ENCODE measurements at places on chromosomes 16 and 17.

- no peak for DNase-seq
These were observed 927 bp upstream of the SULT1A2 start for GRCh38 chr16:28597692-28598261.

DNA sequence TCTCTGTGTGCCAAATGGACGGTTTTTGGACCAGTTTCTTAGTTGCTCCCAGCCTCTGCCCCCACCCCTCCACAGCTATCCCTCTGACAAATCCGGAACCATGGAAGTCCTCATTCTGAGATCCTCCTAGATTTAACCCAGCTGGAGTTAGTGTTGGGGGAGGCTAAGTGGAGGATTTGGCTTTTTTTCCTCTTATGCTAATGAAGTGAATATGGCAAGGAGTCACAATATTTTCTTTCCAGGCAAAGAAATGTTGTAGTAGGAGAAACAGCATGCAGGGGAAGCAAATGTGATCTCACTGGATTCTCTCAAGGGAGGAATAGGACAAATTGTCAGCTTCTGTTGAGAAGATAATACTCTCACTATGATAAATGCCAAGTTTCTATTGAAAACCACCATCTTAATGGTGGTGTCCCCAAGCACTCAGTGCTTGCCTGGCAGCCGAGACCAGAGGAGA is 159.5 kb downstream of the MSI2 start:
- DNase-seq = no peak

DNA sequence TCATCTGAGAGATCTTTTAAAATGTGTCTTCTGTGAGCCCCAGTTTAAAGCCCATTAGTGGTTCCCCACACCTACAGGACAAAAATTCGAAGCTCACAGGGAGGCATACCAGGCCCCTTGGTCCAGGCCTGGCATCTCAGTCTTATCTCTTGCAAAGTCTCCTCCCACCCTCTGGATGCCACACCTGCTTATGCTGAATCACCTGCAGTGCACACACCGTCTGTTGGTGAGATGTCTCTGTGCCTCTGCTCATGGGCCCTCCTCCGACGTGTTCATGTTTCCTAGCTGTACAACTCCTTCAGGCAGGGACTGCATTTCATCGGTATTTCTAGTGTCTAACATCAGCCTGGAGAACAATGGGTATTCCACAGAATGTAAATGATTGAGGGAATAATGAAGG is 41.6 kb downstream of the RNF157 start:
- DNase-seq = no peak

DNA sequence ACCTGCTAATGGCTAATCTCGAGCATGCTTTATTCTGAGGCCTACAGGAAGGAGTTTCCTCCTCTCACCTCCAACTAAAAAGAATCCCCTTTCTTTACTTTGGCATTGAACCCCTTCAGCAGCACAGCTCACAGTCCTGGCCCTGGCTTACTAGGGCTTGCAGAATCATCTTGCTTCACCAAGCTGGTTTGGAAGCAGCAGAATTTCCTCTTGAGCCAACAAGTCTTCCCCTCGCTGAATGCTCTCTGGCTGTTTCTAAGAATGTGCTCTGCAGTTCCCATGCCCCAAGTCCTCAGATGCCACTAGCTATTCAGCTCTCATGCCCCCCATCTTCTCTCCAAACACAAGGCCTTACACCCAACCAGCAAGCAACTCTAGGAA is 271.2 kb downstream of the NTN1 start:
- DNase-seq = no peak

DNA sequence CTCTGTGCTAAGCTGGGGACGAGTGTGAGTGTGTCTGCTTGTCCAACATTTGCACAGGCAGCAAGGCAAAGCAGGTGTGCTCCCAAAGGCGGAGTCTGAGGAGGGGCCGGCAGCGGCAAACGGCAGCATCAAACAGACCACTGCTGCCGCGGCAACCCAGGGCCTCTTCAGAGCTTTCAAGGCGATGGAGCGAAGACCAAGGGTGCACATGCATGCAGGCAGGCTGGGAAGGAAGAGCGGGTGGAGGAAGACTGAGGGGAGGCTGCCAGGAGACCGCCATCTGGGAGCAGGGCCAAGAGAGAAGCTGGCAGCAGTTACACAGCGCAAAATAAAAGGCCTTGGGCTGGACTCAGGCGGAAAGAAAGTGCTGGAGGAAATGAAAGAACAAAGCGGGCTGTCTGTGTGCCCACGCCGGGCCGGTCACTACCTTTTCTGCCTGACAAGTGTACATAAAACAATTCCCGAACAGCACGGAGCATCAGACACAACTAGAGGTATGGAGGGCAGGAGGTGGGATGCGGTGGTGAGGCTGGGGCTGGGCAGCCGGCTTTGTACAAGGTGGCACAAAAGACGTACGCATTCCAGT is 8.5 kb downstream of the TIMM22 start:
- no peak for DNase-seq

DNA sequence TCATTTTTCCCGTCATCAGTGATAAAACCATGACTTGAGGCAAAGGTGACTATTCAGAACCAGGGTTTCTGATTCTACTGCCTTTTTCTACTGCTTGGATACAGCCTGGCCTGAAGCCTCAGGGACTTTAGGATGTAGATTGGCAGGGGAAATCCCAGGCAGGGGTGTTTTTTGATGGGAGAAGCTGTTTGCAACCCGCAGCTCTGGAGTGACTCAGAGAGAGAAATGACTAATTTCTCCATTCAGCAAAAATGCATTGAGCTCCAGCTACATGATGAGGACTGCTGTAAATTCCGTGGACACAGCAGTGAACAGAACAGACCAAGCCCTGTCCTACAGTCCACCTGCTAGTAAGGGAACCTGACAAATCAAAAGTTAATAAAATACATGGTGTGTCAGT is 560.6 kb downstream of the CDH13 start:
- DNase-seq = peak; percentile 85

- peak; percentile 0 for DNase-seq
These were observed 11.7 kb upstream of the CNTNAP4 start for GRCh38 chr16:76265434-76266045.

DNA sequence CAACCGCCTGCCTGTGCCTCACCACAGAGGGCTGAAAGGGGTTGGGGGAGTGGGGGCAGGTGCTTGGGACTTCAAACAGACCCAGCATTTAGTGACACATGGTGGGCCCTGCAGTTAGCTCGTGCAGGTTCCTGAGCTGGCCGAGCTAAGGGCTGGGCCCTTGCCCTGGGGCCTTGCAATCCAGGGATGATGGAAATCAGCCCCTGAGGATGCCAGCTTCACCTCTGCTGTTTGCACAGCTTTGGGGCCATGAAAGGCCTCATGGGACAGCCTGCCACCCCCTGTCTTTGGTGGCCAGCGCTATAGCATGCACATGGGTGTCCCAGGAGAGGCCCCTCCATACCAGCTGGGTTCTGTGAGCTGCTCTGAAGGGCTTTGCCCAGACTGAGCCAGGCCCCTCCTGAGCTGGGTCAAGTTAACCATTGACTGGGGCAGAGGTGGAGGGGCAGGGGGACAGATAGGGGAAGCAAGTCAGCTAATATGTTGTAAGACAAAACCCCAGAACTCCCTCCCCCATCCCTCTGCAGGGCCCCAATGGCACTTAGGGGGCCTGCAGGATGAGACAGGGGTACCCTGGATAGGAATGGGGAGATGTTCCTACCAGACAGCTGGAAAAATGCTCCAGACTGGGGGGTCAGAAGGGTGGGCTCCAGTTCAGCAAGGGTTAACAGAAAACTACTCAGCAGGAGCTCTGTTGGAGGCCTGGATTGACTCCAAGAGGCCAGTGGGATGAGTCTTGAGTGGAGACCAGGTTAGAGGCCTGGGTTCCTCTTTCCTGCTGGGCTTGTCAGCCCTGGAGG is 692 bp downstream of the PRR15L start:
- no peak for DNase-seq

GRCh38 chr16:65409510-65409909 is 287.6 kb upstream of the CDH11 start:
- peak; percentile 19 for DNase-seq

GRCh38 chr17:27349540-27350021 is 55.7 kb downstream of the WSB1 start:
- DNase-seq = peak; percentile 74

GRCh38 chr16:9012848-9013507 is 49.3 kb upstream of the USP7 start:
- DNase-seq = no peak

- DNase-seq = no peak
These were observed 23.6 kb downstream of the RPTOR start for GRCh38 chr17:80568246-80568645.

DNA sequence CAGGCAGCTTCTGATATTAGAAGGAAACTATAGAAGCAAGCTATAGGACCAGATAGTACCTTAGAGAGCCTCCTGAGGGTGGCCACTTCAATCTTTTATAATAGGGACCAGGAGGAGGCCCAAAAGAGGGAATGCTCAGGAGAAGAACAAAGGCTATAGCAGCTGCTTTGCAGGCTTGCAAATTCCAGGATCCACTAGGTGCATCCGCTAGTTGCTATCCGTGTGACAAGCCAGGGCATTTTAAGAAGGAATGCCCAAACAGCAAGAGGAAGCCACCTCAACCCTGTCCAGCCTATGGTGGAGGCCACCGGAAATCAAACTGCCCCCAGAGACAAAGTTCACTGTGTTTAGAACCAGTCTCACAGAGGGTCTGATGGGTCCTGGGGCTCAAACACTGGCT is 192.6 kb upstream of the KIF2B start:
- no peak for DNase-seq

- DNase-seq = peak; percentile 89
These were observed 54.9 kb downstream of the ABCC1 start for GRCh38 chr16:16004314-16004749.

GRCh38 chr16:725041-725376 is 1.2 kb downstream of the CCDC78 start:
- no peak for DNase-seq

DNA sequence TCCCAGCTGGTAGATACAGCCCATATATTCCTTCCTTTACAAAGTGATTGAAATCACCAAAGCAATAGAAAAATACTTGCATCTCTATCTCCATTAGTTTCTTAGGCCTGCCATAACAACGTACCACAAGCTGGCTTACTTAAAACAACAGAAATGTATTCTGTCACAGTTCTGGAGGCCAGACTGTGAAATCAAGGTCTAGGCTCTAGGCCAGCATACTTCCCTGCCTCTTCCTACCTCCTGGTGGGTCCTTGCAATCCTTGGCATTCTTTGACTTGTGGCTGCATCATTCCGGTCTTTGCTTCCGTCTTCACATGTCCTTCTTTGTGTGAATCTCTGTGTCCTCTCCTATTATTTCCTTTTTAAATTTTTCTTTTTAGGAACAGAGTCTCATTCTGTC is 62.5 kb downstream of the ERCC4 start:
- no peak for DNase-seq

DNA sequence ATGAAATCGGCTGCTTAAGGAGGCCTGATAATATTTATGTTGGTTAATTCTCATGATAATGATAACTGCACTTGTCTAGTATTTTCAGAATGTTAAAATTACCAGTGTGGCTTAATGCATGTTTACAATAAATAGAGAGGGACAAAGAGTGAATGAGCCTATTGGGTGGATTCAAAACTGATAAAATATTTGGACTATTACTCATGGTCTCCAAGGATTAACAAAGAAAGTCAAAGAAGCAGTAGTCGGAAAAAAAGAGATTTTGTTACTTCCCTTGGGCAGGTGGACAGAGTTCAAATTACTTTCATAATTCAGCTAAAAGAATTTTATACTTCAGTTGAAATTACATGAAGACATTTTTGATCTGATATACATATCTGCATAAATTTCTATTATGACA is 258.2 kb upstream of the PMFBP1 start:
- no peak for DNase-seq

DNA sequence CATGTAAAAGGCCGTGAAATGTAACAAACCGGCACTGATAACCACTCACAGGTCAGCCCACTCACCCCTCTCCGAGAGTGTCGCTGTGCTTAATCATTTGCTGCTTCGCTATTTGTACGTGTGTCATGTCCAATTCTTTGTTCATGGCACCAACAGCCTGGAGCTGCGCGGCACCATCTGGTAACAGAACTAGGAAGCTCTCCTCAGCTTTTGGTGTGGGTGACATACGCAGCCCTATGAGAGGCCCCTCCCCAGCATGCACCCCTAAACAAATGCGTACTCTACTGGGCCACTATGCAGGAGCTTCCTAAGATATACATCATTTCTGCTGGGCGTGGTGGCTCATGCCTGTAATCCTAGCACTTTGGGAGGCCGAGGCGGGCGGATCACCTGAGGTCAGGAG is 2.3 kb upstream of the PECAM1 start:
- no peak for DNase-seq

DNA sequence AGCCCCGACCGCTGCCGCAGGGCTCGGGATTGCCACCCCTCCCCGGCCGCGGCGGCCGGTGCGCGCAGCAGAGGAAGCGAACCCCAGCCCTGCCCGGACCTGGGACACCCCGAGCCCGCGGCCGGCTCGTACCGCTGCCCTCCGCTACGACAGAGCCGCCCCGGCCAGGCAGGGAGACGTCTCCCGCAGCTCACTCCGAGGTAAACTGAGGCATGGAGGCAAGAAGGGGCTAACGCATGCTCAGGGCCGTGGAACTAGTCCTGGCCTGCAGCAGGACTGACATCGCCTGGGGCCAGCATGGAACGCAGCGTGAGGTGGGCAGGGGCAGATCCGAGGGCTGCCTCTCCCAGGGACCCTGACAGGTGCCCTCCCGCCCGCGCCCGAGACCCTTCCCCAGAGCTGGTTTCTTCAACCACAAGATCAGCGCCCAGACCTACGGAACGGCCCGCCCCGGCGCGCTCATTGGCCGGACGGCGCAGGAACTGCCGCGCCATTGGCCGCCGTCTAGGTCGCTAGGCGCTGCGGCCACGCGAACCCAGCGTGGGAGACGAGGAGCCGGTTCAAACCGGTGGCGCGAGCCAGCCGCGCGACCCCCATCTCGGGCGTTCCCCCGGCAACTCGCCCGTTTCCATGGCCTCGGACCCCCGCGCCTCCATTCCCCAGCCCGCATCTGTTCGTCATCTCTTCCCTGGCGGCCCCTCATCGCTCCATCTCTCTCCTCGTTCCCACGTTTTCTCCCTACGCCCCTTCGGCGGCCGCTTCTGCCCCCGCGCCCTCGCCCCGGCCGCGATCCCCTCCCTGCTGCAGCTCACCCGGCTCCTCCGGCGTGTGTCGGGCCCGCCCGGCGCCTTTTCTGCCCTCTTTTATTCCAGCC is at the start of gene SLC43A2:
TSS of gene SLC43A2 (minus strand) at position 853 of the 874 bp plus-strand sequence. CDS start 960 bp downstream, outside the sequence.
- peak; percentile 77 for DNase-seq

DNA sequence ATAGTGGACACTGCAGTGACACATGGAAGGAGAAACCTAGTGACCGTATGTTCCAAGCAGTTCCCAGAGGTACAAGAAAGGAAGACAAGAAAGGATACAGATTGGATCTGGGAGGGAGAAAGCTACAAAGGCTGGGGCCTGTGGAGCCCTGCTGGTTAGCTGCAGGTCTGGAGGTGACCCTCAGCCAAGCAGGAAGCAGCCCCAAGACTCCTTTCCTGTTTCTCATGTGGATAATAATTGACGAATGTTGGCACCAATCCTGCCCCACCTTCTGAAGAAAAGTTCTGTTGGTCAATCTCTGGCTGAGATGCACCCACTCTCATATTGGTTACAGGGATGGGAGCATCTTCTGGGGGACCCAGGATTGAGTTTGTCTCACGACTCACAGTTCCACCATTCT is 99.8 kb downstream of the SHISA6 start:
- no peak for DNase-seq

GRCh38 chr17:71329310-71330098 is 791.3 kb upstream of the SOX9 start:
- no peak for DNase-seq

Data from EL (cell line).